Cardiac septum (tissue), 1 donor: ENCODE measurements at places on chromosomes 2 and 18. TPM values are rescaled to one million over a fixed set of nuclear protein-coding genes. Genes with fewer than 3 reads are reported as not detected.

DNA sequence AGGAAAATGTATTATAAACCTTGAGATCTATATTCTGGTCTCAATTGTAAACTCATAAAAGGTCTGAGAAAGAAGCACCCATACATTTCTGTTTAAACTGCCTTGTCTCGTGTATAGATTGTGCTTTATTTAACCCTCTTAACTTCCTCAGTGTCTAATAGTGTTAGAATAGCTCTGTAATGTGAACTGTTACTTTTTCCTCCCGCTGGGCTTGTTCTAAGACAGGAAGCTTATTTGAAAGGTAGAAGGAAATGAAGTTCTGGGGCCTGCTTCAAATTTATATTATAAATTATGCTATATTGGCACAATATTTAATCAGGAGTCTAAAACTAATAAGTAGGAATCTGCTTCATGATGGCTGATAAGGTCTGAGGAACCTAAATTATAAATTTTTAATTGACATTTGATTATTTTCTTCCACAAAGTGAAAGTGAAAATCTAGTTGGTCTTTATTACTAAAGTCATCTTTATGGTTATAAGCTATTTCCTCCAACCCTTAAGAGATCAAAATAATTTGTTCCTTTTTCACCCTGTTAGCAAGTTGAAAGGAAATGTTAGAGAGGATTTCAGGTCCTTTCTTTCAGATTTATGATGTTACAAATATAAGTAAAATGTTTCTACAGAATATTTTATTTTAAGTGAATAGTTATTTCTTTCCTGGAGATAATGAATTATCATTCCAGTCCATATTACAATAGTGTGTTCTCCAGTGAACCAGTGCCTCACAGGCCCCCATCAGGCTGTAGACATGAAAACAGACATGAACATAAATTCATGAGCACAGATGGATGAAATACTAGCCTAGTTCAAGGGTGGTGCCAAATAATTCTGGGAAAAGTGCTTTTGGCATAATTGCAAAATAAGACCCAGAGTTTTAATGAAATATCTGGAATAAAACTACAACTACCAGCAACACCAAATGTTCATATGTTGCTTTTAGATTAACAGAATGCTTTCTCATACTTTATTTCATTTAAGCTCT lies 7.9 kb downstream of the MFSD6 start:
- no peak for DNase-seq

GRCh38 chr18:58991167-58991798 lies 126.6 kb downstream of the ZNF532 start:
- no peak for DNase-seq

DNA sequence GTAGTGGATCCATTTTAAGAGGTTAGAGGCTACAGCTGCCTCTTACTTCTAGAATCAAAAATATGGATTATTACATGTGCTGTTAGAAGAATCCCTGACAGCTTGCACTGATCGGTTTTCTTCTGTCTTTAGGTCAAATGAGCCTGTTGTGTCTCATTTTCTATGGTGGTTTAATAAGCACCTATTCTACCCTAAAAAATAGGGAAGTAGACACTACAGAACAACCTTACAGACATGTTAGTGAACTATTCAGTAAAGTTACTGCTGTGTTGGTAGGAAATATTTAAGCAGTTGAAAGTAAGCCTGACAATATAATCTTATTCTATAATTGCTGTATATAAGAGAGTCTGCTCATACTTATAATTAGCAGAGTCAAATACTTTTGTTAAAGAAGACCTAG lies 168.5 kb upstream of the NOSTRIN start:
- DNase-seq: no peak

- DNase-seq: no peak
These were observed 71.4 kb upstream of the GLS start for GRCh38 chr2:190809139-190809764.

DNA sequence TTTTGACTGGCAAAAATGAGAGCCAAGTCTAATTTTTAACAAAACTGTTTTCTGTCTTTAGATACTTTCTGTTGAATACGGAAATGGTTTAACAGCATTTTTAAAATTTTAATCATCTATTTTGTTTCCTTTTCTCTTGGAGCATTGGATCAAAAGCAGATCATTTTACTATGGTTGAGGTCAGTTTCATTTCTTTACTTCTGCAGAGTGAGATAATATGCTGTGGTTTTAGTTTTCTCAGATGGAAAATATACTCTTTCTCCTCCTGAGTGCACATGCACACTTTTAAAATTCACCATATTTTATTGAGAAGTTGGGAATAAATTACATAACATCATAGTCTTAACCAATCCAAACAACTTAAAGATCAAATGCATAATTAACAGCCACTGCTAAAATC lies 283.3 kb downstream of the SLC8A1 start:
- no peak for DNase-seq

DNA sequence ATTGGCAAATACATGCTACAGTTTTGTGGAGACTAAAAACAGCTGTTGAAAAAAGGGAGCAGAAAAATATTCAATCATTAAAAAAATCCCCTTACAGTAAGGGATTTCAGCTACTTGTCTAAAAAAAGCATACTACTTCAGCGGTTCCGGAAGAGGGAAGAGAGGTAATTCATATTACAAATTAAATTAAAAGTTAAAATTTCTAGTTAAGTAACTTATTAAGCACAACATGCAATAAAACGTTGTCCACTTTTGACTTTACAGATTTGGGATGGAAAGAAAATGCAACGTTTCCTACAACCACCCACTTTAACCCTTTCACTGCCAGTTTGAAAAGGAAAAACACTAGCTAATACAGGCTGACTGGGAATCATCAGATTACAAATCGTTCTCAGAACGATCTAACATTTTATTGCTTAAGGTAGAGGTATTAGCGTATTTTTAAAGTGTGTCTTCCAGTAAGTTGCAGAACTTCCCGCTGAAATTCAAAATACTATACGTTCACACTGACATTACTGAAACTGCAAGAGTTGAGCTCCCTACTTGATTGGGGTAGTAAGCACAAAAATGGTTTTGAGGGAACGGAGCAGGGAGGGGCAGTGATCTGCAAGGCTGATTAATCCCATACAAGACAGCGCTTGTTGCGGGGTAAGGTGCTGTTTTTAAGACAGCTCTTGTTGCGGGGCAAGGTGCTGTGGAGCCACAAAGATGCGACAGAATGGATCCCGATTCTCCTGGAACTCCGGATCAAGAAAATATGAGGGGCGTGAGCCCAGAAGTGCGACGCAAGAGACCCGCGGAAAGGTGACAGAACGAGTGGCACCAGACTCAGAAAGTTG lies 743 bp downstream of the HADHA start:
- DNase-seq: no peak

- DNase-seq: no peak
These were observed 5.7 kb upstream of the SPATS2L start for GRCh38 chr2:200300638-200301314.

DNA sequence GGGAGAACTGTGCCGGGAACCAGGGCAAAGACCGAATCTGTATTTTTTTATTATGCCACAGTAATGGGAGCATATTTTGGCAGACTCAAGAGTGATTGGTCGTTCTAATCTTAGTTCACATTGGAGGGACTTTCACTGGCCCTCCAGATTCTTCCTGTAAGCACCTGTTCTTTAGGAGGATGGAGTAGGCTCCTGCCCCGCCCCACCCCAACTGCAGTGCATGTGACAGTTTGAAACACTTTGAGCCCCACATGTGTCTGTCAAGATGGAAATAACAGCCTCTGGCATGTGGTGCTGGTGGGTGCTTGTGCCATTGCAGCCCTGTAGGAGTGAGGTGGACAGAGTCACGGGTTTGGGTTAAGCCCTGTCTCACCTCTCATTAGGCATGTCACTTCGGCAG lies 43.3 kb upstream of the TXNDC2 start:
- DNase-seq: no peak

IL36A gene
- total RNA-seq: not detected

ECEL1 gene
- total RNA-seq: 0.27 TPM

PNO1 gene
- 10.8 TPM for total RNA-seq

SLC38A11 gene
- 0.51 TPM for total RNA-seq
